ENCODE measurements at places on chromosomes 6 and 20.
A peak's percentile ranks its signal among the peaks of the same experiment; 100 is the strongest.

DNA sequence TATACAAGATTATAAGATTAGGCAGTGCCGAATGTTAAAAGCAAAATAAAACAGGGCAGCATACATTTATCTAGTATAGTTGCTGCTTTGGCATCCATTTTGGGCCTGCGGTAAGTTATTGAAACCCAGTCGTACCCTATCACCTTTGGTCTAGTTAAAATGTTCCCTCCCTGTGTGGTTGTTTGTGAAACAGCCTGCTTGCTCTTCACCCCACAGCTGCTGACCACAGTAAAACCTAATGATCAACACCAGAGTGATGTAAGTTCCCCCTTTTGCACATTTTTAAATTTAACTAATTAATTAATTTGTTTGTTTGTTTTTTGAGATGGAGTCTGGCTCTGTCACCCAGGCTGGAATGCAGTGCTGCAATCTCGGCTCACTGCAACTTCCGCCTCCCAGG is 50.3 kb upstream of the TXNDC5 start:
- no peak for DNase-seq

- no peak for DNase-seq
Measured at GRCh38 chr6:1216488-1216974, 95.4 kb upstream of the FOXQ1 start.

DNA sequence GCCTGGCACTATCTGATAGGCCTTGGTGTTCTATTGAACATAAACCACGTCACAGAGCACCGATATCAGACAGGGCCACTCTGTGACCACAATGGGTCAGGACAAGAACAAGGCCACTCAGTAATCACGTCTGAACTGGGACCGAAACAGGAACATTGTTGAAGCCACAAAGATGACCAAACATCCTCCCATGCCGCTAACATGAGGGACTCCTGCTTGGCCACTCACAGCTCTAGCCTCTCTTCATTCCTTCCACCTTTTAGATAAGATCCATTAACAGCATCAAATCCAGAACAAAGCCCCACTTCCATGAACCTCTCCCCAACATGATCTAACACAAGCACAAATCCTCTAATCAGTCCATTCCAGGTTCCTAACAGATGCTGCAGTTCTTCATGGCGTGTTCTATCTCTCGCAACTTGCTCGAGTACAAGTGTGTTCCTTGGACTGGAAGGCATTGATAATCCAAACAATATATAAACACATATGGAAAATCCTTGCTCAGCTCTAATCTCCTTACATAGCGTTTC is 7.4 kb downstream of the SIRT5 start:
- no peak for DNase-seq

- peak; percentile 93 for DNase-seq
Measured at GRCh38 chr6:36885461-36886401, at the start of gene C6orf89. TSS of gene C6orf89 (plus strand) at chr6:36885952. CDS start at chr6:36899445, 13,493 bp downstream.

- DNase-seq = no peak
Measured at GRCh38 chr6:82954356-82954755, 111.3 kb downstream of the UBE3D start.

- no peak for DNase-seq
Measured at GRCh38 chr6:14921878-14922671, 323.8 kb upstream of the JARID2 start.

GRCh38 chr20:57048027-57048869 is 218.2 kb downstream of the BMP7 start:
- no peak for DNase-seq

DNA sequence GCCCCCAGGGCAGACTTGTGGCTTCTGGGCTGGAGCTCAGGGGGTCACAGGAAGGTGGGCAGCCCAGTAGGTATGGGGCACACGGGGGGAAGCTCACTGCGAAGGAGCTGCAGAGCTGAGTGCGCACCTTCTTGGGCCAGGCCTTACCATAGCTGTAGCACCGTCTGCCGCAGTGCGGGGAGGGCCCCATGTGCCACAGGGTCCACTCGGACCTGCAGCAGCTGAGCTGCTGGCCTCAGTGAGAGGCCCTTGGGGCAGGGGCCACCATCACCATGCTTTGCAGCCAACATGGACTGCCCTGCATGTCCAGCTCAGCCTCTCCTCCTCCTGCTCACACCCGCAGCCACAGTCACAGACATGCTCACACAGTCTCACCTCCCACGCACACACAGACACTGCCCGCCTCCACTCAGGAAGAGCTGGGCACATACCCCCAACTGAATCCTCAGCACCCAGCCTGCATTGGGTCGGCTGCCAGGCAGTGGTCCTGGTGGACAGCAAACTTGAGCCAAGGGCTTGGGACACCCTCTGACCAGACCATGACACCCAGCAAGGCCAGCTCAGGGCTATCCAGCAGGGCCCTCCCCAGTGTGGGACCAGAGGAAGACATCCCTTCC is 35.3 kb downstream of the YTHDF1 start:
- DNase-seq = no peak

DNA sequence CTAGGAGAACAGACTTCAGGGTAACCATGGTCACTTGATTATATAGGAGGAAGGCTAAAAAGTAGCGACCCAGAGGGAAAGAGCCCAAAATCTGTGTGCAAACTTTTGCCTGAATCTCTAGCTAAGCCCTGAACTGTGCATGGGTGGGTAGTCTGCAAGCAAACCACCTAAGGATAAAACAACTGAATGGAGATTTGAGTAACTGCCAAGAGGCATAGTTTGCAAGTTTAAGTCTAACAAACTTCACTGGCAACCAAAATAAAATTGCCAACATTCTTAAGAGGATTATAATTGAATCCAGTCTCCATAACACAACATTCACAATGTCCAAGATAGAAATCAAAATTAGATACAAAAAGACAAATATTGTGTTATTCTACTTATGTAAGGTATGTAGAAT is 192.0 kb upstream of the PLN start:
- no peak for DNase-seq

GRCh38 chr20:61942526-61942925 is 123.2 kb downstream of the TAF4 start:
- DNase-seq = no peak

- DNase-seq = no peak
Measured at GRCh38 chr6:157952861-157953351, 28.8 kb upstream of the SYNJ2 start.

GRCh38 chr6:15763837-15764236 is 101.0 kb upstream of the DTNBP1 start:
- DNase-seq = peak; percentile 46

DNA sequence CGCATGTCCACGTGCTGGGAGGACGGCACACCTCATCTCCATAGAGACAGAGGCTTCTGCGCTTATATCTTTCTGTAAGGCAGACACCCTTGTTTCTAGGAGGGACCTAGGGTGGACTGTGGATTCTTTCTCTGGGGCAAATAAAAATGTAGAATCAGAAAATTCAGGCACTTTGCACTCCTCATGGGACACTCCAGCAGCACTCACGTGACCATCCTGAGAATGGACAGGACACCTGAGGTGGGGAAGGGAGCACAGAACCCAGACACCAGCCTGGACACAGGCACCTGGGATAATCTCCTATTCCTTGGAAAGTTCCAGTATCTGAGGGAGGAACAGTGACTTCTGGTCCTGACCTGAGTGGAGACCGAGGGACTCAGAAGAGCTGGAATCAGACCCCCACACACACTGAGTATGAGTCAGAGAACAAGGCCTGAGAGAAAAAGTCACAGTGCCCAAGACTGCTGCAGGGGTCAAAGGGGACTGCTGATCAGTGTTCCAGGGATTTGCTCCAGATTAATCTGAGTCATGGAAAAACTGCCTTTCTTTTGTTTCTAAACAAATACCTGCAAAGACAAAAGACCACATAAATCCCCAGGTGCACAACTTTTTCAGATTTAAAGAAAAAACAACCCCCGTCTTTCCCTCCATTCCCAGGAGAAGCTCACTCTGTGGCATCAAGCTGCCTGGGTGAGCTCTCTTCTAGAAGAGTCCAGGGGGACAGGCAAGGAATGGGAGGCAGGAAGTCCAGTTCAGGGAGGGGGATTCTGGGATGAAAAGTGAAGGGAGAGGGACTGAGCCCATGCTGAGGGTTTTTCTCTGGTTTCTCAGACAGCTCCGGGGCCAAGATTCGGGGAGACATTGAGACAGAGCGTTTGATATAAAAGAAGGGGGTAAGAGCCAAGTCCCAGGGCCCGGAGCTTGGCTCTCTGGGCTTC is 35.6 kb upstream of the MICB start:
- no peak for DNase-seq

GRCh38 chr6:35601331-35602132 is 87.2 kb downstream of the FKBP5 start:
- peak; percentile 91 for DNase-seq

- no peak for DNase-seq
Measured at GRCh38 chr6:144630857-144631256, 345.7 kb downstream of the UTRN start.

- DNase-seq = no peak
Measured at GRCh38 chr6:133114973-133115372, 126.2 kb upstream of the EYA4 start.

GRCh38 chr6:105402090-105402938 is 568 bp downstream of the PREP start:
- DNase-seq = no peak

GRCh38 chr6:134584847-134585516 is 267.1 kb upstream of the SGK1 start:
- DNase-seq = no peak

DNA sequence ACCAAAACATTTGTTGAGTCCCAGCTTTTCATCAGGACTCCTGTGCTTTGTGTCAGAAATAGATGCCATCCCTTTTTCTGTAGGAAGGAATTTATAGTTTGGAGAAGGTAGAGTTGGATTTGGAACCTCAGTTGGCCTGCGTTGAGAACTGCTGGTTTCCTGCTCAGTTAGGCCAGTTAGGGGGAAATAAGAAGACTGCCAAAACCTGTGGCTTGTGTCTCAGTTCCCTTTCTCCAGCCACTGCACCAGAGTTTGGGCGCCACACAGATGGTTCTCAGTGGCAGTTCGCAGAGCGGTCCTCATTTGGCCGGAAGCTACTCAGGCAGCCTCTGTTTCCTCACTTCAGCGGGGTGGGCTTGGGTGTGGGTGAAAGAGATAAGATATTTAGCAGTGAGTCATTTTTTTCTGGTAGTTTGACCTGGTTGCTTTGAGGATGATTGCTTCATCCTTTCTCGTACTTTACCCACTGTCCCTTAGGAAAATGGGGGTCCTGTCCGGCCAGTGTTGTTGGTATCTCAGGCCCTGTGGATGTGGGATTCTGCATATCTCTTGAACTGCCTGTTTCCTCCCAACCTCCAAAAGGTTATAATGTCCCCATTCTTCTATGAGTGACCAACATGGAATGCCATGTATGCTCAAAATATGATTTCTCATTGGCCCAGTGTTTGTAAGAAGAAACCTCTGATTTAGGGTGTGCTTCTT is 53.7 kb downstream of the JARID2 start:
- DNase-seq = no peak

DNA sequence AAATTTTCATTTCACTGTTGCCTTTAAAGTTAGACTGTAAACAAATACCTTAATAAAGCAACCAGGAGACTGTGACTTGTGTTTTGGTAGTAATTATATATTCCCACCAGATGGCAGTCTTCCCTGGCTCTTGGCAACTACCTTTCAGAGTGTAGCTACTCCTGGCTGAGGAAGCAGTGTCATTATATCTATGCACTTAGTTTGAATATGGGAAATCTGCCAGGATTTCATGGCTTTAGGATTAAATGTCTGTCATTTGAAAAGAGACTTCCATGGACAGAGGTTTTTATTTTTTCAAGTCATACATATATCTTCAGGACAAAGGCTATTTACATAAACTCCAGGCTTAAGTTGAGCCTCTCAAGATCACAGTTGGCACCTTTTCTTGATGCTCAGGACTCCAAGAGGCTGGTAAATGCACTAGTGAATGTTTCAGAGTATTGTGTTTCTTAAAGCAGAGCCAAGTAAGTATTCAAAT is 160.1 kb downstream of the C6orf58 start:
- DNase-seq = peak; percentile 65

DNA sequence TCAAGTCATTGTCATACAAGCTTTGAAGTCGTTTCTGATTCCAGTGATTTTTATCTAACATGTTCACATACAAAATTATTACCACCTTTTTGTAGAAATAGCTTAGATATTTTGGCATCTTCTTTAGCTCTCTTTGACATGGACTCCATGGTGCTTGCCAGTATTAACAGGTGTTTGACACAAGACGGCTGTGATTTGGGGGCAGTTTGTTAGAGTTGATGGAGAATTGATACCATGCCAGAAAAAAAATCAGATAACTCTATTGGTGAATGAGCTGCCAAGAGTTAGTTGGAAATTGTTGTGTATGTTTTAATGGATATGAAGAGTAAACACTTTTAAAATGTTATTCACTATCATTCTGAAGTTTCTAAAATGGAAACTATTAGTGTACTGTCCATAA is 146.6 kb upstream of the LAMP5 start:
- DNase-seq = no peak

DNA sequence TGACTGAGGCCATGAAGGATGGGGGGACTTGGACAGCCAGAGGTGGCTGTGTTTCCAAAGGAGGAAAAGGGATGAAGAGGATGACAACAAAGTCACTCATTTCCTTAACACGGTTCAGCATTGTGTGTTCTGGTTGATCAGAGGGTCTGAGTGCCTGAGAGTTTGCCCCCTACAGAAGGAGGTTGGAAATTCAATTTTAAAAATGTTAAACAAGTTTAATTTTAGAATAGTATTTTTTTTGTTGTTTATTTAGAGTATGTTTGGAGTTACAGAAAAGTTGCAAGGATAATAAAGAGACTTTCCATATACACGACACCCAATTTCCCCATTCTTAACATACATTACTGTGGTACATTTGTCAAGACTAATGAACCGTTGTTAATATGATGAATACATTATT is 10.3 kb upstream of the VAPB start:
- no peak for DNase-seq

DNA sequence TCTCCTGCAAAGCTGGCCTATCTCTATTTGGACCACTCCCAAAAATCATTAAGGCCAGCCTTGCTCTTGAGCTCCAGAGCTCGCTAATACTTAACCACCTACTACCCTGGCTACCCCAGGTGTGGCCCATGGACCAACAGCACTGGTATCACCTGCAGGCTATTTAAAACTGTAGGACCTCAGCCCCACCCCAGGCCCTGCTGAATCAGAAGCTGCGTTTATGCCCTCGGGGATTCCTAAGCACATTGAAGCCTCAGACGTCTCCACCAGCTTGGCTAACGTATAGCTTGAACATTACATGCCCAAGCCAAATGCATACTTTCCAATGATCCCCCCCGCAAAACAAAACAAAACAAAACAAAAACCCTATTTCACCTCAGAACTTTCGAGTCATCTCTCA is 19.7 kb upstream of the SPAG4 start:
- DNase-seq = no peak

DNA sequence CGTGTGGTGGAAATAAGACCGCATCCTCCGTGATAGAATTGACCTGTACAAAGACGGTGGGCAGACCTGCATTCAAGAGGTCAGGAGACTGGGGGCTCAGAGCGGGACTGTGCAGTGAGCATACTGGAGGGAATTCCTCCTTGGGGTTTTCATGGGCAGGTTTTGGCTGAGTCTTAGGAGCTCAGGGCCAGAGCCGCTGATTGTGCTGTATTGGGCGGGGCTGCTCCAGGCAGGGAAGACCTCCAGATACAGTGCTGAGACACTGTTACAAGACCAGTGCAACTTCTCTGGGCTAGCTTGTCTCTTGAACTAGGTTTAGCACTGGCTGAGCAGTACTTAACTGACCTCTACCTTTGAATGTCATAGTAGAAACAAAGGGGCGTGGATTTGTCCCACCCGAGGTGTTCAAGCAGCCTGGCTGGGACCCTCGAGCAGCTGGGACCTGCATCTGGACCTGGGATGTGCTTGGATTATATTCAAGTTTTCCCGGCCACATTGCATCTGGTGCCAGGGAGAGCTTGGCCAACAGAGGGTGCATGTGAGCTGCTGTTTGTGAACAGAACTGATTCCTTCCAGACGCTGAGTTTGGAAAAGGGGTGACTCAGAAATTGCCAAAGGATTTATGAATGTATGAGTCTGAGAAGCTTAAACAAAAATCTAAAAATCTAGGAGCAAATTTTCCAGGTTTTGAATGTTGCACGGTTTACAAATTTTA is 33.4 kb upstream of the SLC22A1 start:
- DNase-seq = peak; percentile 78
